ENCODE measurements at places on chromosomes 6 and 20. TPM values are rescaled to one million over a fixed set of nuclear protein-coding genes. Genes with fewer than 3 reads are reported as not detected.

Gene C6orf163
- 4.5 TPM for total RNA-seq

Gene CCR6
- not detected for total RNA-seq

Gene BEND6
- 2.3 TPM for total RNA-seq

Gene BTNL2
- total RNA-seq = not detected

Gene PKIB
- 5.7 TPM for total RNA-seq

GRCh38 chr6:125953502-125953875 lies 3.1 kb upstream of the HINT3 start:
- no peak overlapping the region for H3K4me3 ChIP-seq
- no peak for DNase-seq
- no peaks in the 10 kb centered on the region for H3K27me3 ChIP-seq
- H3K27ac ChIP-seq = no peak overlapping the region
- H3K4me1 ChIP-seq = no peaks in the 10 kb centered on the region

- no peak overlapping the region for H3K4me3 ChIP-seq
- H3K4me1 ChIP-seq = no peaks in the 10 kb centered on the region
- H3K36me3 ChIP-seq = no peaks in the 10 kb centered on the region
- H3K27ac ChIP-seq = no peak overlapping the region
- no peak for DNase-seq
These were observed 134.9 kb upstream of the HSF2 start for GRCh38 chr6:122264557-122264956.

- H3K36me3 ChIP-seq = no peaks in the 10 kb centered on the region
- no peak overlapping the region for H3K4me3 ChIP-seq
- no peak for DNase-seq
- no peaks in the 10 kb centered on the region for H3K4me1 ChIP-seq
- H3K27ac ChIP-seq = no peak overlapping the region
- no peaks in the 10 kb centered on the region for H3K27me3 ChIP-seq
These were observed 37.1 kb downstream of the TNFAIP3 start for GRCh38 chr6:137903933-137904821.

DNA sequence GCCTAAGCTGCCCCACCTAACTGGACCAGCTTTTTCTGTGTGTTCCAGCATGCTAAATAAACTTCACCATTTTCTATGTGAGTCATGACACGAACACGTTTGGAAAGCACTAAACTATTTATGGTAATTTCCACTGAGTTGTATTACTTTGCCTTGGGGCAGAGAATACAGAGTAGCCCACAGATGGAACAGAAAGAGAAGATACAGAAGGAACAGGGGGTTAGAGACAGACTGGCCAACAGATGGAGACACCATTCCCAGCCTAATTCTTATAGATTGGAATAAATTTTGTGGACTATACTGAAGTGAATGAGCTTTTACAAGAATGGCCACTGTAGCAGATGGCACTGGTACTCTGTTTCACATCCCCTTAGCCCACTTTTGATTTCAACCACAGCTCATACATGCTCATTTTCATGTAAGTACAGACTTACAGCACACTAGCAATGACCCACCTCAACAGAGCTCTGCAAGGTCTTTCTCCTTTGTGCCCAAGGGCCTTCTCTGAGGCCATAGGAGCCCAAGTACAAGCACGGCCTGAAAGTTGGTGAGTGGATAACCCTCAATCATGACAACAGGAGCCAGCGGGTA lies 13.1 kb upstream of the NT5DC1 start:
- no peaks in the 10 kb centered on the region for H3K27me3 ChIP-seq
- no peak overlapping the region for H3K4me3 ChIP-seq
- H3K27ac ChIP-seq = no peak overlapping the region
- no peaks in the 10 kb centered on the region for H3K36me3 ChIP-seq
- H3K4me1 ChIP-seq = no peaks in the 10 kb centered on the region
- no peak for DNase-seq
